Stimulated activated CD4-positive, alpha-beta T cell treated with anti-CD3 and anti-CD28 coated beads, Interleukin-12 subunit alpha, Interleukin-12 subunit beta, amount 100 ng/mL, for 48 hours (primary cell): ENCODE measurements at places on chromosomes 5 and 9.

- no peak for DNase-seq
These were observed 80.4 kb downstream of the LIX1 start for GRCh38 chr5:97062046-97062445.

DNA sequence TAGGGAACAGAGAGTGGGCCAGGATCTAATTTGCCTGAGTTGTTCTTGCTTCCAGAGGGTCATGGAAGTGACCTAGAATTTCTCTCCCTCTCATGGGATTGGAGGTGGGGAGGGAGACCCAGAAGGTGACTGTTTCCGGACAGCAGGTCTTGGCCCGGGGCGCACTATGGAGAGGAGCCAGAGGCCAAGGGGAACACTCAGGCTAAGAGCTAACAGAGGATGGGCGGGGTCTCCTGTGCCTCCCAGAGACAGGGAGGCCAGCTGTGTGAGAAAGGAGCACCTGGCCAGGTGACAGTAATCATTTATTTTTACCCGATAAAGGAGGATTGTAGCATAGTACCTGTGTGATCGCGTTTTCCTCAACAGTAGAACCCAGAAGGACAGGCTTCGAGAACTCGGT lies 50.9 kb upstream of the ANKH start:
- no peak for DNase-seq

GRCh38 chr5:81209386-81209785 lies 23.7 kb upstream of the CKMT2 start:
- no peak for DNase-seq

DNA sequence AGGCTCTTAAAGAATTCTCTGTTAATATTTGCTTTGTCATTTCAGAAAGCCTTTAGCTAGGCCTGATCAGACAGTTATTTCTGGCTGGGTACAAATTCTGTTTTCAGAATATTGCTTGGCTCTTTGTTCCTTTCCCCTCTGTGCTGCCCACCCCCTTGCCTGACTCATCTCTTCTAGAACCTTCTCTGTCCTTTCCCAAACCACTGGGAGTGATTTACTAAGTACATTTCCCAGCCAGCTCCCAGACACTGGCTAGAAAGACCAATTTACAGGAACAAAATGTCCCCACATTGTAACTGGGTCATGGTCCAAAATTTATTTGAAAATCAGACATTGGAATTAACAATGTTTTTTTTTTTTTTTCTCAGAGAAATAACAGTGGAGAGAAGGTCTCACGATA lies 133.1 kb upstream of the MAP1B start:
- DNase-seq, result no peak

- no peak for DNase-seq
These were observed 9.6 kb upstream of the NDFIP1 start for GRCh38 chr5:142098931-142099330.

DNA sequence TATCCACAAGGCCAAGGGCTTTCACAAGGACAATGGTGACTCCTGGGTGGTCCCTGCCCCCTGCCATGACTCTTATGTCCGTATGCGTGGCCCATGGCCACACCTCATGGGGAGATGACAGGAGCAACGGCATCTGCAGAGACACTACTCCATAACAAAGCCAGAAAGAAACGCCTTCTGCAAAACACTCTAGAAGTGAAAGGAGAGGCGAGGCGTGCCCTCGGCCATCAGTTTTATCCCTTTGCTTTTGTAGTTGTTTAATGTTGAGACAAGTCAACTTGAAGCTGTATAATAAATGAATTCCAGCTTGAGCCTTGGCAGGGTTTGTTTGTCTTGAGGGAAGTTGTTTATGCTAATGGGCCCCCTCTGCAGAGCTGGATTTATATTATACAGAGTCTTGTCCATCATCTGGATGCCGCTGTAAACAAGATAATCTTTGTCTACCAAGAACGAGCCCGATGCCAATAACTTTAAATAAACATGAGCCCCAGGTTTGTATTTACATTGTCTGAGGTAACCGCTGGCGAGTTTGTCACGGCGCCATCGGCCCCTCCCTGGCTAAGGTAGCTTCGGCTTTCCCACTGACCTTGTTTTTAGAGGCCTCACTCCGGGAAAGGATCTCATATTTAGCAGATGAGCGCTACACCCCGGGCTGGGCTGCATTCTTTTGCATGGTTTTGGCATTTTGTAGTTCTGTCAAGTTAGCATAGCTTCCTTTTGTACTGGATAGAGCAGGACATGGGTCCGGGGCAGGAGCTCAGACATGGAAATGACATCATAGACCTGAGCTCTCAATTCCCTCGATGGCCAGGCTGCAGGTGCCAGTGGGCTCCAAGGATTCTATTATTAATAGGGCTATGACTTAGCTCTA lies 165.3 kb downstream of the ERCC6L2 start:
- DNase-seq, result no peak

DNA sequence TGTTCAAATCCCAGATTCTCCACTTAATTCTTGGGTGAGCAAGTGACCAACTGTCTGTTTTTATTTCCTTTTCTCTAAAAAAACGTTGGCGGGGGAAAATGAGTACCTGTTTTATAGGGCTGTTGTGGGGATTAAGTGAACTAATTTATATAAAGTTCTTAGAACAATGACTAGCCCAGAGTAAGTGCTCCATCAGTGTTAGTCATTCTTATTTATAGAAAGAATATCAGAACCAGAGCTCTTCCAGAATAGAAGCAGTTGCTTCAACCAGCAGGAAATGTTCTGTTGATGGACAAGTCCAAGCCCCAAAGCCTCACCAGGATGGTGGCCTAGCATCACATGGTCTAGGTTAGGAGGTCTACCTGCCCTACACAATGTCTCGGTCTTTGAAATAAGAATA lies 379.2 kb downstream of the ACTL7B start:
- no peak for DNase-seq

DNA sequence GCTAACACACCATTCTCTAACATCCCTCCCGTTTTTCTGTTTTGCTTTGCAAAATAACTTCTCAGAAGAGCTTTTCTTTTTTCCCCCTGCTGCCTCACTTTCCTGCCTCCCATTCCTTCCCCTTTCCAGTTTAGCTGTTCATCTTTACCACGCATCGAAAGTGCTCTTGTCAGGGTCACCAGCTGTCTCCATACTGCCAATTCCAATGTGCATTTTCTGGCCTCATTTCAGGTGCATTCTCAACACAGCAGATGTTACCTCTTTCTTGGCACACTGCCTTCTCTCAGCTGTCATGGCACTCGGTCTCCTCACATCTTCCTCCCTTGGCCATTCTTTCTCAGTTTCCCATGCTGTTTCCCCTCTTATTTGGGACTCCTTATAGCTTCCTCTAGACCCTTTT lies 9.5 kb downstream of the ARSK start:
- DNase-seq, result no peak

DNA sequence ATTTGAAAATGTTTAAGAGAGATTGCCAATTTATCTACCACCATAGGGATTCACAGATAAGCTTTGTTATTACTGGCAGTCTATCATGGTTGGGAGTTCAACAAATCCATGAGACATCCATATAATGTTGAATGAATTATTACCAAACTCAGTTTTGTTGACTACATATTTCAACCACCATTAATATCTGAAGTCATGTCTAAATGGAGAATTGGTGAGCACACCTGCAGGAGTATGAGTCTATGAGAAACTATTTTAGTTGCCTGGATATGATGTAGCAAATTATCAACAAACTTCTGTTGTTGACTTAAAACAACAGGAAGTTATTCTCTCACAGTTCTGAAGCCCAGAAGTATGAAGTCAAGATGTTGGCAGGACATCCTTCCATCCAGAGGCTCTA lies 126.8 kb upstream of the FBXL7 start:
- no peak for DNase-seq

GRCh38 chr5:158368686-158369085 lies 509.7 kb upstream of the CLINT1 start:
- no peak for DNase-seq

GRCh38 chr9:109831998-109832658 lies 52.1 kb downstream of the PALM2AKAP2 start:
- DNase-seq, result no peak

- DNase-seq, result no peak
These were observed 6.3 kb upstream of the STOM start for GRCh38 chr9:121376214-121376830.

DNA sequence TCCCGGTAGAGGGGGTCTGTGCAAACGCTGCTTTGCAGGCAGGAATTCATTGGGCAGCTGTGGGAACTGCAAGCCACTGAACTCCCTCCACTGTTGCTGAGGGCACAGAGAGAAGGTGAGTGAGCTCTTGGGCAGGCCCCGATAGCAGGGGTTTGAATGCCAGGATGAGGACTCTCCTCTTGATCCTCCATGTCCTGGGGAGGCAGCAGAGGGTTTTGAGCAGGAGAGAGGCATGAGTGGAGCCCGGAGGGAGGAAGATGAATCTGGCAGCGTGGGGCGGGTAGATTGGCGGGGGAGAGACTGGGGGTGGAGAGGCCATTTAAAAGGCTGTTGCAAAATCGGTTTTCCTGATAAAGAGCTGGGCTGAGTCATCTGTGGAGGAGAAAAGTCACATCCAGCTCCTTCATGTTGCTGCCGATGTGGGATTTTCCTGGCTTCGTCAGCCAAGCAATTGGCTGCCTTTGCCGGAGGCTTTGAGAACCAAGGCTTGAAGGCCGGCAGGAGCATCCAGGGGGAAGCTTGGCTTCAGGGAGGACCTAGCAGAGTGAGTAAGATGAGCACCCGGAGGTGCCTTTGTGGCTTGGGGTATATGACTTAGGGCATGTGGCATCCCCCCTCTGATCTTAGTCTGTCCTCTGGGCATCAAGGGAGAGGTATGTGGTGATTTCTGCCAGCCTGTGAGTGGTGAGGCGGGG lies at the start of gene SYNPO:
Gene SYNPO, plus strand, starts transcription at position 350 of the 695 bp plus-strand sequence. CDS start 7,616 bp downstream, outside the sequence.
- DNase-seq, result no peak

- DNase-seq, result no peak
These were observed 36.9 kb downstream of the ANKRD33B start for GRCh38 chr5:10600626-10601245.

GRCh38 chr9:91098203-91098850 lies 263.4 kb downstream of the AUH start:
- DNase-seq, result no peak

- DNase-seq, result no peak
These were observed 119.4 kb upstream of the SPIN1 start for GRCh38 chr9:88268886-88269285.

- no peak for DNase-seq
These were observed 50.9 kb downstream of the MRRF start for GRCh38 chr9:122315534-122315933.

- DNase-seq, result no peak
These were observed 67.6 kb upstream of the RNF130 start for GRCh38 chr5:180138976-180139730.

GRCh38 chr5:155343468-155343867 lies 329.9 kb downstream of the KIF4B start:
- no peak for DNase-seq

- no peak for DNase-seq
These were observed 5.9 kb downstream of the DPYSL3 start for GRCh38 chr5:147504011-147504410.

DNA sequence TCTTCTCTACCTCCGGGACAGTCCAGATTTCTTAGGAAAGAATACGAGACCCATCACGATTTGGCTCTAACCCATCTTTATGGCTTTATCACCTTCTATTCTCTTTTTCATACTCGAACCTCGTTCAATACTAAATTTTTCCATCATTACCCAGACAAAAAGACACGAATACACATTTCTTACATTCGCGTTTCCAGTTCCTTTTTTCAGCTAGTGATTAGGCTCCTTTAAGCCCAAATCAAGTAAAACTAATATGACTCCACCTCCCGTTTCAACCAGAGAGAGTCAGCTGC lies 506 bp downstream of the ZBTB6 start:
- DNase-seq, result no peak

GRCh38 chr5:102903074-102903871 lies 148.2 kb downstream of the PAM start:
- no peak for DNase-seq

GRCh38 chr9:92187390-92187789 lies 72.2 kb upstream of the SPTLC1 start:
- no peak for DNase-seq

DNA sequence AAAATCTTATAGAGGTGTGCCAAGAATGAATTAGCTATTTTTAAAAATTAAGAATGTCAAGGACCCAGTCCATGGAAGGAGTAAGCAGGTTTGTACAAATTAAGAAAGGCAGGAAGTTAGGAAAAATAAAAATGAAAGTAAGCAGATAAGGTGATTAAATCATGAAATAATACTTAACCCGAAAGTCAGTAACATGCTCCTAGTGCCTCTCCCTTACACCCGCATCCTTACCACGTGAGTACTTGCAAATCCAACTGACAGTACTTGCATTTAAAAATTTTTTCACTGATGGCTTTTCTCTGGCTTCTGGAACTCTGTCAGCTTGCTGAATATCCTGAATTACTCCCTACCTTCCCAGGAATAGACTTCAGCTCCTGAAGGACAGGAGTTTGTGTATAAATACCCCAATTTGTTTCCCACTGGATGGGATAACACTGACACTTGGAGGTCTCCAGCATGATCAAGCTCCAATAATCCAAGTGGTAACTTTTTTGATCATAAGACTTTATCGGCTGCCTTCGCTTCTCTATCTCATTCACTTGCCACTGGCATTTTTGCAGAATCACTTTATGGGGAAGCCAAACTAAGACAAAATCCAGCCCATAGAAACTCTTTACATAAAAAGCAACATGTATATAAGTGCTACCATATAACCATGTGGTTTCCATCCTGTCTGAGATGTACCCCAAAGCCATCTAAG lies 41.6 kb upstream of the RICTOR start:
- DNase-seq, result no peak

GRCh38 chr9:89588271-89588879 lies 16.4 kb upstream of the GADD45G start:
- no peak for DNase-seq

DNA sequence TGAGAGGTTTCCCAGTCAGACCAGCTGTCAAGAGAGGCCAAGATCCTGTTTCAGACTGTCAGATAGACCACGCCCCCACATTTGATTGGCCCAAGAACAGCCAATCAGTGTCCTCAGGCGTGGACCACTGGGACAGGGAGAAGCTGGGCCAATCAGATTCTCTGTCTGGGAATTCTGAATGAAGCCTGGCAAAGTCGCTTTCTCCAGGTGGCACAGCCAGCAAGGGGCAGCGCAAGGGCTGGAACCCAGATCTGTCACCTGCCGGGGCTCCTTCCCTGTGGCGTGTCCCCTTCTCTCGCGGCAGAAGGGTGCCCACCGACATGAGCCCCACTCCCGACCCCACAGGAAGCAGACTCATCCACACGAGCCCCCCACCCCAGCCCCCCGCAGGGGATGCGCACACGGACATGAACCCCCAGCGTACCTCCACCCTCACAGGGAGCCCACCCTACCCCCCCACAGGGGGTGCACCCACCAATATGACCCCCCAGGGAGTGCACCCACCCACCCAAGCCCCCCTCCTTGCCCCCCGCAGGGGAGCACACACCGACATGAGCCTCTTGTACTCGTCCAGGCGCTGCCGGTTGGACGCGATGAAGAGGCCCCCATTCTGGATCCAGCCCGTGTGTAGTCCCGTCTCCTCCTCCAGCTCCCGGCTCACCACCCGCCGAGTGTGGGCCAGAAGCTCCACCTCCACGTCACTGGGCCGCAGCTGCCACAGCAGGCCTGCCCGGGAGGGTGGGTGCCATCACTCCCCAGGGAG lies 6.1 kb downstream of the SARDH start:
- no peak for DNase-seq
